ENCODE measurements at places on chromosomes 12 and 14.

DNA sequence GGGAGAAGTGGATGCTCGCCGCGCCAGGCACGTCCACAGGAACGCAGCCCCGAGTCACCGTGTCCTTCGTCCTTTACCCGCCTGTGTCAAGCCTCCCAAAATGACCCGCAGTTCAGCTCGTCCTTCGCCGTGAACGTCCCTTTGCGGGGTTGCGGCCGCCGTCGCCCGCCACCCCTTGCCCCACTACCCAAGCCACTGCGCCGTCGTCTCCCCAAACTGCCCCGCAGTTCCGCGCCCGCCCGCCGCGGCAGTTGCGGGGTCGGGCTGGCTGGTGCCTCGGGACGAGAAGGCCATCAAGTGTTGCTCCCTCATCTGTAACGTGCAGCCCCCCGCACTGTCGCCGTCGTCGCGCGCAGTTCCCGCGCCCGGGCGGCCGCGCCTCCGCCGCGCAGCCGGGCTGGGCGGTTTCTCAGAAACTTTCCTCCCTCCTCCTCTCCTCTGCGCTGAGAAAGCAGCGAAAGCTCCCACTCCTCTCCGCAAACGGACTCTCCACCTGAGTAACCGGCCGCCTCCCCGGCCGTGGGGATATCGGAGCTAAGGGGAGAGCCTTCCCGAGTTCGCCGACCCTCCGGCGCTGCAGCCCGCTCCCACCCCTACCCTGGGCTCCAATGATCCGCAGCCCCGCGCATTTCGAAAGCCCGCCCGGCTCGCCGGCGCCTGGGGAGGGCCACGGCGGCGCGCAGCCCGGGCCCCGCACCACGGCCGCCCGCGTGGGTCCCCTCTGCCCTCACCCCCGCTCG lies 6.7 kb downstream of the CDKN1B start:
- peak; percentile 63 for DNase-seq

DNA sequence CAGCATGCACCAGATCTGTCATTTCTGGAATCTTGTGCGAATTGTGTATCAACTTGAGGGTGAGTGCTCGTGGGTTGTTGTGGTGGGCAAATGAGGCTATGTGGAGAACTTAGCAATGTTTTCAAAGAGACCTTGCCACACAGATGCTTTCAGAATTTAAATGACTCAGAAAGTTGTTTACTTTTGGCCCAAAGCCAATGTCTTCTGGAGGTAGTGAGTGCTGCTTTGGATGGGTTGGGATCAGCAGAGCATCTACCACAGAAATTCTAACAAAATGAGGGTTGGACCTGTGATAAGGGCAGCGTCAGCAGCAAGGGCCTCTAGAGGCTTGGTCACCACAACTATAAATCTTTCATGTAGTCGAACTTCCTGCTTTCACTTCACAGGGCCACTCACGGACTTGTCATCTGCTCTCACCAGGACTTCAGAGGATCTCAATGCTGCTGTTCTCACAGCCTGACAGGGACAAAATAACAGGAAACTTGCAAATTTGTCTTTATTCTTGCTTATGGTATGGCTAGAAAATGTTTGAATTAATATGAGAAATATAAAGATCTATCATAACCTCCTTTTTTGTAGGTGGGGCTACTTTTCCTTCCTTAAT lies 111.4 kb downstream of the DACT1 start:
- no peak for DNase-seq

GRCh38 chr12:15525441-15525840 lies 203.1 kb downstream of the PTPRO start:
- DNase-seq: no peak

DNA sequence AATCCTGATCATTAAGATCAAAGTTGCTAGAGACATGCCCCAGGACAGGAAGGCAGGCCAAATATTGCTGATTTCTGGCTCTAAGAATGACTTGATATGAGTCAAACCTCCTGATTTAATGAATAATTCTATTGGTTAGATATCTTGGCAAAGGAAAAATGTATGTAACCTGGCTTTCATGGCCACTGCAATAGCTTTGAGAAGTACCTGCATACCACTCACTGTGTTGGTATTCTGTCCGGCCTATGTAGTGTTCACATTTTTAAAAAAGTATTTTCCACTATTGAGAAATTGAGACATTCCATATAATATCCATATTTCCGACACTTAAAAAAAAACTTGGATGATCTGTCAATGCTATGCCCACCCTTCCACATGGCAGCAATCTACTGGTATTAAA lies 283.1 kb upstream of the SOX5 start:
- DNase-seq: no peak

- DNase-seq: no peak
Observed at GRCh38 chr12:105641749-105642148, 311.3 kb downstream of the C12orf75 start.

- DNase-seq: no peak
Observed at GRCh38 chr14:92555465-92556111, 42.0 kb downstream of the RIN3 start.

GRCh38 chr12:98793121-98793520 lies 148.0 kb downstream of the APAF1 start:
- DNase-seq: no peak

GRCh38 chr12:19440916-19441315 lies 1.6 kb downstream of the AEBP2 start:
- no peak for DNase-seq

DNA sequence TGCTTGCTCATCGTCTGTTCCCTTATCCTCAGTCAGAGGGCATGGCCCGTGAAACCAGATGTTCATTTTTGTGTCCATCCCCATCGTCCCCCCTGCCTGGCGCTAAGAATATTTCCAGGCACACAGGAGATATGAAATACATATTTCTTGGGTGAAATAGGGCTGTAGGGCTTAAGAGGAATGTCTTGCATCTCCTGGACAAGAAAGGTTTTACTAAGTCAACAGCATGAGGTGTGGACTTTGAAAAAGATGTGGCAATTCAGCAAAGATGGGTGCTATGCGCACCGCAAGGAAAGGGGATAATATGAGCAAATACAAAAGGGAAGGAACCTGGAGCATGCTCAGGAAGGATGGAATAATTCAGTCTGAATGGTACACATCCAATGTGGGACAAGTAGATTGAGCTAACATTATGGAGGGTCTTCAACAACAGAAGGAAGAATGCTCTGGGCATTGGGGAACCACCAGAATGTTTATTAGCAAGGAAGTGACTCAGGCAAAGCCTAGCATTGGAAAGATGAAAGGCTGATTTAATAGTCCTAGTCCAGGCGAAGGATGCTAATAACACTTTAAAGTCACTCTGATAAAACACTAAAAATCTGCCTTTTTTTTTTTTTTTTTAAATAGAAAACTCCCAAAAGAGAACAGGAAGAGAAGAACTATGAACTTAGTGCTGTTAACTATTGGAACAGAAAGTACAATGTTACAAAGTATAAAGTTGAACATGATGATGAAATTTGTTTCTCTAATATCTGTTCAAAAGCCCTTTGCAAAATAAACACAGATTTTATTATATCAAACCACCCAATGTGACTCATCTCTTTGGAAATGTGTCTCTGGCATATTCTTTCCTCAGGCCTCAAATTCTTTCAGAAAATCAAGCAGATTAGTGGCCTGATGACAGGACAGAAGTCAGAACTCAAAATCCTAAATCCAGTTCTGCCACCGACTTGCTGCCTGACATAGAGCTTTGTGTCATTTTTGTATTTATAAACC lies 449.5 kb downstream of the BCAT1 start:
- DNase-seq: no peak

Measured in femur (tissue), 1 donor.